Stimulated activated CD4-positive, alpha-beta T cell treated with anti-CD3 and anti-CD28 coated beads, Interleukin-4, amount 100 ng/mL, for 4 hours (primary cell): ENCODE measurements at places on chromosomes 6 and 20.

DNA sequence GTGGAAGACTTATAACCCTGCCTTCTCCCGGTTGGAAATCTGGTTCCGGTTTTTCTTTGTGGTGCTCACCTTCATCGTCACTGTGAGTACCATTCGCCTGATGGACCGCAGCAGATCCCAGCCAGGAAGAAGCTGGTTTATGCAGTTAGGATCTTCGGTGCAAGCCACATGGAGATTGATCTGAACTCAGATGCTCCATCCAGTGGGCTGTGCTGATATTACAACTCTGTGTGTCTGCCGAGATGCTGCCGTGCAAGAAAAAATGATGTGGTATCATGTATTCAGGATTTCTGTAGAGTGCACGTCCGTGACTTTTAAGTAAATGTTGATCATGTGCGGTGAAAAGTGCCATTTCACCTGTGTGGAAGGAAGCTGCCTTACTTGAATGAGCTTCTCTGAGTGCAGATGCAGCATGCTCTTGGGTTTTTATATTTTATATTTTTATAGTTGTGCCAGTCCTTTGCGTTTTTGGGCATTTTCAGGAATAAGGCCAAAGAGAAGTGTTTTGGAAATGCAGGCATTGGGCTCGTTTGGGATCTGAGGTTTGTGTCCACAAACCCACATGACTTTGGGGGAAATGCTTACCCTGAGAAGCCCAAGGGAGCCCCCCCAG lies 39.2 kb downstream of the DYNLT1 start:
- DNase-seq = peak; percentile 40

- no peak for DNase-seq
Measured at GRCh38 chr6:3510617-3511016, 53.8 kb upstream of the SLC22A23 start.

DNA sequence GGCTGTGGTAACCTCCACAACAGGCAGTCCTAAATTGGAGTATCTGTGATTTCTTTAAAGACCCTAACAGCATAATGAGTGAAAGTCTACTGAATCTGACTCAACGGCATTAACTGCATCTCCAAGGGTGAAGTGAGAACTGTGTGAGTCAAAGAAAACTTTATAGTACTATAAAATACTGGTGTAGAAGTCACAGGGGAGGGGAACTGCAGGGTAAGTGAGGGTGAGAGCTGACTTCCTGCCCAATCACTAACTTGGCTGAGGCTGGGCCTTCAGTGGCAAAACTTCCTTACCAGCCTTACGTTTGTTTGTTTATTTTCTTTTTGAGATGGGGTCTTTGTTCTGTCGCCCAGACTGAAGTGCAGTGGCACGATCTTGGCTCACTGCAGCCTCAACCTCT lies 109.8 kb downstream of the PTPRK start:
- DNase-seq = no peak

DNA sequence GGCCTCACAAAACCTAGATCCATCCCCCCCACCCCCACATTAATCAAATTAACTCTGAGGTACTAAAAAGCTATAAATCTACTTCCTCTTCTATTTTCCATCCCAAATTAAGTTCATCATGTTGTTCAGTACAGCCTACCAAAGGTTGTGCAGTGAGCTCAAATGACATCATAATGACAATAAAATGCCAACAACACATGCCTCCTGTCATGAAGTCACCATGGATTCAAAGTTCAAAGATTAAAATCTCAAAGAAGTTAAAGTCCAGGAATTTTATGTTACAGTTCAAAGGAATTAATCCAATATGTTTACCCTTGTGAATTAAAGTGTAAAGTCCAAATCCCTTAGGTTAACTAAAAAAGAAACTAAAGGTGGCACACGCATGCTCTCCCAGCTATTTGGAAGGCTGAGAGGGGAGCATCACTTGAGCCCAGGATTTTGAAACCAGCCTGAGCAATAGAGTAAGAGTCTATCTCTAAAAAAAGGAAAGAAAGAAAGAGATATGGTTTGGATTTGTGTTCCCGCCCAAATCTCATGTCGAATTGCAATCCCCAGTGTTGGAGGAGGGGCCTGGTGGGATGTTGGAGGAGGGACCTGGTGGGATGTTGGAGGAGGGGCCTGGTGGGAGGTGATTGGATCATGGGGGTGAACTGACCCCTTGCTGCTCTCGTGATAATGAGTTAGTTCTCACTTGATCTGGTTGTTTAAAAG lies 25.7 kb upstream of the SIRT5 start:
- no peak for DNase-seq
